NCI-H1694 (cell line): ENCODE measurements at places on chromosomes 12 and 14.

DNA sequence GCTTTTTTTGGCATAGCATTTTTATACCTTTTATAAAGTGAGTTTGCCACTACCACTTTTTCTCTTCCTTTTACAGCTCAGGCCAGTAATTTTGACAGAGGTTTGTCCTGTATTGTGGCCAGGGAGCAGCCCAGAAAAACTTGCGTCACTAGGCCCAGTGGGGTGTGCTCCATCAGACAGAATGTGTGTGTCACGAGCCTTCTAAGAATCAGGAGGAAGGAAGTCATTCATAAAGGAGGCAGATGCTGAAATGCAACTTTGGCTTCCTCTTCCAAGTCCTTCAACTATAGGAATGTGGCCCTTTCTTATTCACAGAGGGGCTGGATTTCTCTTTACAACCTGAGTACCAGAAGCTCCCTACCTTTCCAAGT is 10.1 kb upstream of the RAB35 start:
- DNase-seq: no peak

DNA sequence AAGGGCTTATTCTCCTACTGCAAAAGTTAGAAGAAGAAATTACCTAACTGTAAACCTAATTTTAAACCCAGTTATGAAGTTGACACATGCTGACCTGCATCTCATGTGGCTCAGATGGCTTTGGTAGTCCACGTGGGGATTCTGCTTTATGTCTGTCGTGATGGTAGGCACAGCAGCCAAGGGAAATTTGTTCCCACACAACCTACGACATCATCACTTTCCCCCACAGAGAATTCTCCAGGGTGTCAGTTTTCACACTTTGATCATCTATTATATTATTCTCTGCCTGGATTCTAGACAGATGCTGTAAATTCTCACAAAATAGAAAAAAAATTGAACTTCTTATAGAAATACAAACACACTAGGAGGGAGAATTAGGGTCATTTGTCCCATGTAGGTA is 70.6 kb downstream of the PTHLH start:
- no peak for DNase-seq

DNA sequence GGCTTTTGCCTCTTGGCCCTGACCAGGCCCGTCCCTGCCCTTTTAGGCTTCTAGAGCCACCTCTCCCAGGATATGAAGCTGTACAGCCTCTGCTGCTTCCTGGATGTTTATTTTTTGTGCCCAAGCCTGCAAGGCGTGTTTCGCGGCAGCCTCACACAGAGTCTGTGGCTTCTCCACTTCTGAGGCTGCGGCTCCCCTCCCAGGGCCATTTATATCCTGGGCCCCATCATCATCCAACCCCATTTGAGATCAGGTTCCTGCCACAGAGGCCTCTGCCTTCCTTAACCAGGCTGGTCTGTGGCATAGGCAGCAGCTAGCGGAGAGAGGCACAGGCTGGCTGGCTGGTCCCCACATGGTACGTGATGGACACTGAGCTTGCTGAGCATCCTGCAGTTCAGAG is 114.1 kb upstream of the PWP1 start:
- DNase-seq: no peak

DNA sequence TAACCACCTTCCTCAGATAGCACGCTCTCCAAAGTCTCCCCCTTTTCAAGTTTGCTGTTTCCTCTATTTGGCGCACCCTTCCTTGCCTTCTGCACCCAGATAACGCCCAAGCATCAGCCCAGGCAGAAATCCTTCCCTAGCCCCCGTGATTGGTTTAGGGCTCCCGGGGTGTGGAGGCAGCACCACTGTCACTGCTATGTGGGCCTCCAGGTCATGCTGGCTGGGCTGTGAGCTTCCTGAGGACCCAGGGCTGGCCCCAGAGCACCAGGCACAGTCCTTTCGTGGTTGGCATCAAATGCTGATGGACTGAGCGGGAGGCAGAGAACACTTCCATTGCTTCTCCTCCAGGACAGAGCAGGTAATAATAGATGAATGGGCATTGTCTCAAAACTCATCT is 311.4 kb downstream of the BCL11B start:
- no peak for DNase-seq
